CD4-positive, alpha-beta T cell treated with Interferon alpha-2 for 1 hour (primary cell): ENCODE measurements at places on chromosomes 1 and 21.

DNA sequence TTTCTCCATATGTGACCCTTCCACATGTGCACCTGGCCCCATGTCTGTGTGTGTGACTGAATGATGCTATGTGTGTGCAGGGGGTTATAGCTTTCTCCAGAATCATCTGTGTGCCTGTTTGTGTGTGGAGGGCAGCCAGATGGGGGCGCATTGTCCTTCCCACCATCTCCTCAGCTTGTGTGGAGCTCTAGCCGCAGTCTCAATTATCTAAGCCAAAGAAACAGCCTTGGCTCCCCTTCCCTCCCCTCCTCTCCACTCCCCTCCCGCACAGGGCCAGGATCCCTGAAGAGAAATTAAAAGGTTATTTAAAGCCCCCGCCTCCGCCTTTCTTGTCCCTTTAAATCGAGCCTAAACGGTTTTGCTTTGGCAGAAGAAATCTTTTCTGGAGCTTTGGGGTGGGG lies 1.8 kb upstream of the DMBX1 start:
- no peak for DNase-seq

DNA sequence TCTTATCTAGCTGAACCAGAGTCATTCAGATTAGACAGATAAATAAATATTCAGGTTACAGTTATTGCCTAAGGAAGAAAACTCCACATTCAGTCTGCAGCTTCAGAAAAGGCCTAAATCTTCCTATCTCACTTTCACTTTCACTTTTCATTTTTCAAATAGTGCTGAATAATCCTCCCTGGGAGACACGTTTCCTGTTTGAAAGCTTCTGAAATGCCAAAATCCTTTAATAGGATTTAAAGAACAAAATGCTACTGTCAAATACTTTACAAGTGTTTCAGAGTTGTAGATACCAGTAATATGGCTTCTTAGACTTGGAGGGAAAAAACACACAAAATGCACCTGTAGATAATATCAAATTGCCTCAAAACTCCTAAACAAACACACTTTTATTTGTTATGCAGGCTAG lies 3.9 kb downstream of the PSMB2 start:
- no peak for DNase-seq

- DNase-seq, result no peak
These were observed 1195.6 kb upstream of the ADGRL4 start for GRCh38 chr1:80202118-80202517.

DNA sequence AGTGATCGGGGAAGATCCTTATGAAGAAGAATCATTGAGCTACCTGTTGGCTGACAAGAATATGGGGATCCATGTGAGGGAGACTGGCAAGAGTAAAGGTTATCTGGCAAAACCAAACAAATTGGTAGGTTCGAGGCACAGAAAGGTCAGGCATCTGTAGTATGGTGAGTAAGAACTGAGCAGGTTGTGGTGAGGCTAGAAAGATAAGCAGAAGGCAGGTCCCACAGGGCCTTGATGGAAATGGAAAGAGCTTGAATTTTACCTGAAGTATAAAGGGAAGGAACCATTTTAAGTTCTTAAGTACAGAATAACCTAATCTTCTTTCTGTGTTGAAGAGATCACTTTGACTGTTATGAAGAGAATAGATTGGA lies 11.1 kb downstream of the PTPRC start:
- DNase-seq, result no peak

DNA sequence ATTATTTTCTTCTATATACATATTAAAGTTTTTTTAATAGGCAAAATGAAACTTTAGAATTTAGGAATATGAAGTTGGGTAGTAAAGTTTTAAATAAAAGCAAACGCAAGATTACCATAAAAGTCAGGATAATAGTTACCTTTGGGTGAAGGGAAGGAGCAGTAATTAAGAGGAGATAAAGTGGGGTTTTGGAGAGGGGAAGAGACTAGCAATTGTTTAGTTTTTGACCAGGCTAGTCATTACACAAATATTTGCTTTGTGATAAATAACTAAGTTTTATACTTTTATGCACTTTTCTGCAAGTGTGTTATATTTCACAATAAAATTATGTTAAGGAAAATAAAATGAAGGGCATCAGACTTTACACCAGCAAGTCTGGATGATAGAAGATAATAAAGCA lies 27.7 kb upstream of the GUCA2B start:
- no peak for DNase-seq

DNA sequence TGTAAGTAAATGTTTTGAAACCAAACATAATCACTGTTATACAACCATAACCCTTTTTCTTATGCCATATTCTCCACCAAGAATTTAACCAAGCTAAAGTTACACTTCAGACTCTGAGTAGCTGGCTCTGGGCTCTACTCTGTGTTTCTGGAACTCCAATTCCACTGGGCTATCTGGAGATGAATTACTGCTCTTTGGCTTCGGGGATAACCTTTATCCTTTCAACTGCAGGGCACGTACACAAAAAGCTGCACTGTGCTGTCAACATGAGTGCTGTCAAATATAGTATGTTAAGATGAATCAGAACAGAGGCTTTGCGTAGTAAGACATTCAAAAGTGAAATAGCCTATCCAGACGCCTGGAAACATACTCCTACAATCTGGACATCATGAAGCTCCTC lies 500.6 kb downstream of the LTN1 start:
- DNase-seq, result no peak

GRCh38 chr1:233183226-233184020 lies 112.1 kb downstream of the PCNX2 start:
- no peak for DNase-seq

DNA sequence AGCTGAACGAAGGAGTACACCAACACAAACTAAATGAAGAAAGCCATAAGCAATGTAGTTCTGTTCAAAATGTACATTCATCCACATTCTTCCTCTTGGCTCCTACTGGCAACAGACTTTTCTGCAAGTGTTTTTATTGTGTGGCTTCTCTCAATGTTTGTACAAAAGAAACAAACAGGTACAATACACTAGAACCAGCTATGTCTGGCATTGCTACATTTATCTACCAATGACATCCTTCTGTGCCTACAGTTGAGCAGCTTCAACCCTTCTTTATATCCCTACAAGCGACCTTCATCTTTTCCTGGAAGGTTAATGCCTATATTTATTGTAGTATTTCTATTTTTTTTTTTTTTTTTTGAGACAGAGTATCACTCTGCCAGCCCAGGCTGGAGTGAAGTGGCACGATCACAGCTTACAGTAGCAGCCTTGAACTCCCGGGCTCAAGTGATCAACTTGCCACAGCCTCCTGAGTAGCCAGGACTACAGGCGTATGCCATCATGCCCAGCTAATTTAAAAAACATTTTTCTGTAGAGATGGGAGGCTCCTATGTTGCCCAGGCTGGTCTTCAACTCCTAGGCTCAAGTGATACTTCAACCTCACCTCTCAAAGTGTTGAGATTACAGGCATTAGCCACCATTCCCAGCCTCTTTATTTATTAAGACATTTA lies 89.3 kb downstream of the ASH1L start:
- no peak for DNase-seq

DNA sequence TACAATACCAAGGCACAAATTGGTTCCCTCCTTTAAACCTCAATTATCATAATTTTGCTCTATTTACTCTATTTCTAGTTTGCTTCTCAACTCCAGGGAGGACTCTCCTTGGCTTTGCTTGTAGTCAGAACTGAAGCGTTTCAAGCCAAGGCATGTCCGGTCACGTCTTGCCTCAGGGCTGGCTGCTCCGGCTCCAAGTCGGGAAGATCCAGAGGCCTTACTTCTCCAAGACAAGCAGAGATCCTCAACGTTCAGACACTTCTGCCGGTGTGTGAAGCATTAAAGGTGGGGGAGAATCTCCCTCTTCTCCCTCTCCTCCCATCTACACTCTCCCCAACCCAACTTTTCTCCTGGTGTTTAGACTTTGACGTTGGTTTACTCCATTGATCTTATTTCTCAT lies 7.2 kb upstream of the HHAT start:
- no peak for DNase-seq
